ENCODE measurements at places on chromosomes 6 and 20.

GRCh38 chr20:23278172-23278571 lies 72.4 kb upstream of the NXT1 start:
- no peak for DNase-seq

DNA sequence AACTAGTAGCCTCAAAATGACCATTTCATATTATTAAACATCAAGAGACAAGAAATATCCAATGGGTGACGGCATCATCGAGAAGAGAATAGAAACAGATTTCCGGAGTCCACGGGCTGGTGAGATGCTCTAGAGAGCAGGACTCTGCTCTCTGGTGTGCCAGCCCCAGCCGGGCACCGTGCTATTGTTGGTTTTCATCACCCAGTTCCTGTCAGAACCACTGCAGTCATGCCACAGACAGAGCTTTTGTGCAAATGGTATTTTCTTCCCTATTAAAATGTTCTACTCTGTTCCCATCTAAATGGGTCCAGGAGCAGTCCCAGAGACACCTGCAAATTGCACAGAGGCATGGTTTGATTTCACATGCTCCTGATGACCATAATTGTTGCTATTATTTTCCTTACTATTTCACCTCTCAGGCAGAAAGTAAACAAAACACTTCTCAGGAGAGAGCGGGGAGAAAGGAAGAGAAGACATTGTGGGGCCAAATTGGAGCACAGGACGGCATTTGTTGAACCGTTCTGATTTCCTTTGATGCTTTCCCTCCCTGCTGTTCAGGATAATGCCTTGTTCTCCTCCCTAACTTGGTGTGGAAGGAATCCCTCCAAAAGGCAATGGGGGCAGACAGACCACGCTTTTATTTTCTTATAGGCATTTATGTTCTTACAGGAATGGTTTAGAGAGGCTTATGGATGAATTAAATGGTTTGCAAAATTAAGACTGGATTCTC lies 11.4 kb upstream of the RAMACL start:
- no peak for DNase-seq

GRCh38 chr6:11366183-11366933 lies 133.9 kb upstream of the NEDD9 start:
- DNase-seq, result no peak

DNA sequence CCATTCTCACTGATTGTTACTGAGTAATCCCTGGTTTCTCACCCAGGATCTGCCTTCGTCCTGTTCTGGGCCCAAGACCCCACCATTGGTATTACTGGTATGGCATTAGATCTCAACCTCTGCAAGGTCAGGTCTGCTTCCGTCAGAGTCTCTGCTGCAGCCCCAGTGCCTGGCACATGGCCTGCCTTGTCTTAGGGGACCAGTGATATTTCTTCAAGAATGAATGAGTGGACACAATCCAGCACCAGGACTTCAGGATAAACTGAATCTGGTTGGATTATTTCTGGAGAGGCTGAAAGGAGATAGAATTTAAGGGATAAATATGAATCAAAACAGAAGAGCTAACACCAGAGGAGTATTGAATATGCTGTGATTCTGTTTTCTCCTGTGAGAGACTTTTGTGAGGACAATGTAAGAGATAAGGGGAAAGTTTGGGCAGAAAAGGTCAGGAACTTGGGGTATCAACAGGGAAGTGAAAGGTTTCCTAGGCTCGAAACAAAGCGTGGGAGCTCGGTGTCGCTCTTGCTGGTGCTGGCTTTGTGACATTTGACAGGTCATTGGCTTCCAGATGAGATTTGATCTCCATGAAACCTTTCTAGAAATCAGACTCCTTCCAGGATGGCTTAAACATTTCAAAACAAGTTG lies 53.9 kb downstream of the OSTM1 start:
- no peak for DNase-seq

DNA sequence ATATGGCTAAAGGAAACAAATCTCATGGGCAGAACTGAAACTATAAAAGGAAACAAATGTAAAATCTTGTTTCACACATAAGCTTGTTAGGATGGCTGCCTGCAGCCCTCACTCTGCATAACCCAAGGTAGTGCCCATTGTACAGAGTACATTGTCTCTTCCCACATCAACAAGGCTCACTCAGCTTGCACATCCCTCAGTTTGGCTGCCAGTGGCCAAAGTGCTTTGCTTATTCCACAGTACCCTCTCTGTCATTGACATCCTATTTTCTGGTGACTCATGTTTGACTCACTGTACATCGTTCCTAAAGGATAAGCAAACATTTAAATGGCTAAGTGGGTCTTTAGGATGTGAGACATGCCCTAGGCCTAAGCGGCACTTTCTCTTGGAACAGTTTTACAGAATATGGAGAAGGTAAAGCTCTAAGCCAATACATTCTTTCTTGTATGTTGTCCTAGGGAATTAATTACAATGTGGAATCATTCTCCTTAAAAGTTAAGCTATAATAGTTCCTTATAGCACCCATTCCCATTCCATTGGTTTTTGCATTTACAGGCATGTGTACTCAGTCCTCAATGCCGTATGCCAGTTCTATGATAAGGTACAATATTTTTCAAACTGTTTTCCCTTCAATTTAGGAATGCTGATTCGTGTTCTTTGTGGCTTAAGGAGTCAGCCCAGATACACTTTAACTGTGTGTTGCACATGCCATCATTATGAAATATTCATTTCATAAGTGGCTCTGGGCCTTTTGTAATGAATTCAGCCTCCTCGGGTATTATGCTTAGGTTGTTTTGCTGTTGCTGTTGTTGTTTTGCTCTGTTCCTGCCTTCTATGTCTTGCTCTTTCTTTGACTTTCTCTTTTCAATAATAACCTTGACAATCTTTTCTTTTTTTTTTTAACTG lies 5.5 kb downstream of the ANKEF1 start:
- no peak for DNase-seq

DNA sequence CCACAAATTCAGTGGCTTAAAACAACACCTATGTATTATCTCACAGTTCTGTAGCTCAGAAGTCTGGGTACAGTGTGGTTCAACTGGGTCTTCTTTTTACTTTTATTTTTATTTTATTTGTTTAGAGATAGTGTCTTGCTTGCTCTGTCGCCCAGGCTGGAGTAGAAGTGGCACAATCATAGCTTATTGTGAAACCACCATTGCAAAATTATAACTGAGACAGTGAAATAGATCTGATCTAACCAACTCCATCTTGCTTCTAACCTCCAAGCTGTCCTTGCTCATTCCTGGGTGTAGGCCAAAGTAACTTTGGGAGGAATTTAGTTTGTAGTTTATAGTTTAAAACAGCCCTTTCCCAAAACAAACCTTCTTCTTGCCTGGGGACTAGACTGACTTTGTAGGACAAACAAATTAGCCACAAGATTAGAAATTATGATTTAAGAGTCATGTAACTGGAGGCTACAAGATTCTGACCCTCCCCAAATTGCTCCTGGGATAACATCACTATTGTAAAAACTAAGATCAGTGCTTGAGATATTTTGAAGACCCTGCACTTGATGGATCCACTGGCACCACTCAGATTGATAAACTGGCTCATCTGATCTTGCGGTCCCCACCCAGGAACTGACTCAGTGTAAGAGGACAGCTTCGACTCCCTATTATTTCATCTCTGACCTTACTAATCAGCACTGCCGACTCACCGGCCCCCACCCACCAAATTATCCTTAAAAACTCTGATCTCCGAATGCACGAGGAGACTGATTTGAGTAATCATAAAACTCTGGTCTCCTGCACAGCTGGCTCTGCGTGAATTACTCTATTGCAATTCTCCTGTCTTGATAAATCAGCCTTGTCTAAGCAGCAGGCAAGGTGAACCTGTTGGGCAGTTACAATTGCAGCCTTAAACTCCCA lies 193.4 kb upstream of the CDYL start:
- DNase-seq, result no peak

DNA sequence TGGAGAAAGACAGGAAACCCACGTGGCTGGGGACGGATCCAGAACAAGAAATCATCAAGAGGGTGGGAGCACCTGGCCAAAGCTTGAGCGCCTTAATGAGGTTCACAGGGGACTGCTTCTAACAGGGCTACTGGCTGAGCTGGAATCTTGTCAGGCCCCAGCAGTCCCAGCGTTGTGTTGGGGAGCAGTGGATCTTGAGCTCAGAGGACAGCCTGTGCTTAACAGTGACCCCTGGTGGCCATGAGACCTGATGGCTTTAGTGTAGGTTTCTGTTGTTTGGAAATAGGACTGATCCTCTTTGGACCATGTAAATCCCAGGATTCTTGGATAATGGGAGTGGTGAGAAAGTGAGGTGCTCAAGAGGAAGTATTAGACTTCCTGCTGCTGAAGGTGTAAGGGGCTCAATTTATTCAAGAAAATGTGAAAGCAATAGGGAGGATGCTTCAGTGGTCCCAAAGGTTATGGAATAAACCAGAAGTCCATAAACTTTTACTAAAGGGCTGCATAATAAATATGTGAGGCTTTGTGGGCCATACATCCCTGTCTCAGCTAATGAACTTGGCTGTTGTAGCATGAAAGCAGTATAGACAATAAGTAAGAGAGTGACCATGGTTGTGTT lies 216.2 kb downstream of the NFATC2 start:
- peak; percentile 12 for DNase-seq

GRCh38 chr20:12875510-12875909 lies 133.3 kb upstream of the SPTLC3 start:
- DNase-seq, result no peak

DNA sequence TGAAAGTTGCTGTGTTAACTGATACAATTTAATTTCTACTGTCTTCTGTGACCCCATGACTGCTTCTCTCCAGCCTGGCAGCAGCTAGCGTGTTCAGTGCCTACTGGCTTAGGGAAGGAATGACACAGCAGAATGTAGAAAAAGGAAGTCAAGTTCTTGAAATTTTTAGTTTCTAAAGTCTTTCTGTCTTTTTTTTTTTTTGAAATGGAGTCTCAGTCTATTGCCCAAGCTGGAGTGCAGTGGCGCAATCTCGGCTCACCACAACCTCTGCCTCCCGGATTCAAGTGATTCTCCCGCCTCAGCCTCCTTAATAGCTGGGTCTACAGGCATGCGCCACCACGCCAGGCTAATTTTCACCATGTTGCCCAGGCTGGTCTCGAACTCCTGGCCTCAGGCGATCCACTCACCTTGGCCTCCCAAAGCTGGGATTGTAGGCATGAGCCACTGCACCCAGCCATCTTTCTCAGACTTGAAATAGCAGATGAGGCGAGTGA lies 39.3 kb downstream of the PCNA start:
- peak; percentile 89 for DNase-seq

DNA sequence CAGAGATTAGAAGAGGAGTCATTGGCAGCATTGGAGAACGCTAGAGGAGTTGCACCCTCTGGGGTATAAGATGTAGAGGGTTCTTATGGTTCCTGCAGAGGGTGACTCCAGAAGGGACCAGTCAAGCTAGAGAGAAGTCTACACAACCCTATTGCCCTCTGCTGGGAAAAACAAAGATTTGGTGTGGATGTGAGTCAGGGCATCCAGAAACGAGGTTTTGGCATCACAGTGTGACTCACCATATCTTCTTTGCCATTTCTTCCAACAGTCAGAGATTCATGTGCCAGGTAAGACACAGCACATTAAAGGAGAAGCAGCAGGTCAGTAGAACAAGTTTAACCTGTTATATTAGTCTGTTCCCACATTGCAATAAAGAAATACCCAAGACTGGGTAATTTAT lies 598.8 kb downstream of the MAFB start:
- no peak for DNase-seq

GRCh38 chr6:161215193-161215592 lies 58.7 kb downstream of the AGPAT4 start:
- no peak for DNase-seq

DNA sequence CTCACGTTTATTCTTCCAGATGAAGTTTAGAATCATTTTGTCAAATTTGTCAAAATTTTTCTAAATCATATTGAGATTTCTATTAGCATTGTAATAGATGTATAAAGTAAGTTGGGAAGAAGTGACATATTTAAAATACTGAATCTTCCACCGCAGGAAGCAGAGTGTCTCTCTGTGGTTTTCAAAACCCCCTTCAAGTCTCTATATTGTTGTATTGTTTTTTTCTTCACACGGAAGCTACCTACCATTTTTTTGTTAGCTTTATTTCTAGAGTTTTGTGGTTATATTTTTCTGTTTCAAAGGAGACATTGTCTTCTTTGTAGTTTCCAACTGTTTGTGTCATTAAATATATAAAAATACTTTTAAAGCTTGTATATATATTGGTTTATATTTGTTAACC lies 188.6 kb downstream of the ZDHHC14 start:
- DNase-seq, result no peak

GRCh38 chr20:1567392-1568162 lies 10.1 kb upstream of the SIRPD start:
- no peak for DNase-seq

DNA sequence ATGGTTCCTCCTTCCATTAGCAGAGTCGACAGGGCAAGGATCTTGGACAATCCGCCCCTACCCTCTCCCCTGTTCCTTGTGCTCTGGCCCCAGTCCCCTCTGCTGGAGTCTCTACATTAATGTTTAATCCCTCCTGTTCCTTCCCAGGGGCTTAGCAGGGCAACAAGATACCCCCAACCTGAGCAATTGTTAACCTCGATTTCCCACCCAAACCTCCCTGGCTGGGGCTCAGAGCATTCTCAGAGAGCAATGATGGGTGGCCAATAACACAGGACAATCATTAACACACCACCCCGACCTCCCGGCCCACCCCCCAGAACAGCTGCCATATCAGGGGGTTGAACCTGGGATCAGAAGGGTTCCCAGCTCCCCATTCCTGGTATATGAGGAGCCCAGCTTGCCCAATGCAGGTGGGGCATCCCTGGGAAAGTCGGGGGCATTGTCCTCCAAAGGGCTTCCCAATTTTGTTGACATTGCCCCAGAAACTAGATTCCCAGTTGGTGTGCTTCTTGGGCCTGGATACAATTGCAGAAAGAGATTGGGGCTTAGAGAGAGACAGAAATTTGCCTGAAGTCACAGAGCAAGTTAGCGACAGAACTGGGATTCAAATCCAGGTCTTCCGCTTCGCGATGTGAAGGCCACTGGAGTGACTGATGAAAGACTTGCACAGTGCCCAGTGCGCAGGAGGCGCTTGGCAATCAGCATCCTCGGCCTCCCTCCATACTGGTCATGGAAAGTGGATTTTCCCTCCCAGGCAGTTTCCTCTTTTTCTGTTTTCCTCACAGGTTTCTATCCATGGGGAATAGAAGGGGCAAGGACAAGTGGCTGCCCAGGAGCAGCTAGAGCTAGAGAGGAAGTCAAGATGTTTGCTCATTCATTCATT lies 59.6 kb upstream of the TTPAL start:
- no peak for DNase-seq

DNA sequence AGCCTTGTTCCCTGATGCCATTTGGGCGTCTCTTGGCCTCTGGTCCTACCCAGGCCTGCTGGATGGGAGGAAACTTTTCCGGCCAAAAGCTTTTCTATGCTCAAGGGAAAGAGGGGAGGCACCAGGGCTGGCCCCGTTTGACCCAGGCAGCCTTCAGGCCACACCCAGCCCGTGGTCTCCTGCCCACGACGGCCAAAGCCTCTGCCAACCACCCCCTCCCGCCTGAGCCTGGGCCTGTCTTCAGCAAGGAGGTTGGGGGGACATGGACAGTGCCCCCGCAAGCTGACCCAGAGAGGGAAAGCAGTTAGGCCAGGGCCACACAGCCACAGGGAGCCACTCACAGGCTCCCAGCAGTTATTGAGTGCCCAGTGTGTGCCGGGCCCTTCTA lies 49.5 kb downstream of the SRC start:
- no peak for DNase-seq

- no peak for DNase-seq
Measured at GRCh38 chr6:30327232-30327746, 562 bp downstream of the TRIM39 start.

Data from RPMI8226 (cell line).